ENCODE measurements at places on chromosomes 2 and 18.

GRCh38 chr18:23635283-23636070 lies 27.2 kb downstream of the ANKRD29 start:
- DNase-seq: no peak

DNA sequence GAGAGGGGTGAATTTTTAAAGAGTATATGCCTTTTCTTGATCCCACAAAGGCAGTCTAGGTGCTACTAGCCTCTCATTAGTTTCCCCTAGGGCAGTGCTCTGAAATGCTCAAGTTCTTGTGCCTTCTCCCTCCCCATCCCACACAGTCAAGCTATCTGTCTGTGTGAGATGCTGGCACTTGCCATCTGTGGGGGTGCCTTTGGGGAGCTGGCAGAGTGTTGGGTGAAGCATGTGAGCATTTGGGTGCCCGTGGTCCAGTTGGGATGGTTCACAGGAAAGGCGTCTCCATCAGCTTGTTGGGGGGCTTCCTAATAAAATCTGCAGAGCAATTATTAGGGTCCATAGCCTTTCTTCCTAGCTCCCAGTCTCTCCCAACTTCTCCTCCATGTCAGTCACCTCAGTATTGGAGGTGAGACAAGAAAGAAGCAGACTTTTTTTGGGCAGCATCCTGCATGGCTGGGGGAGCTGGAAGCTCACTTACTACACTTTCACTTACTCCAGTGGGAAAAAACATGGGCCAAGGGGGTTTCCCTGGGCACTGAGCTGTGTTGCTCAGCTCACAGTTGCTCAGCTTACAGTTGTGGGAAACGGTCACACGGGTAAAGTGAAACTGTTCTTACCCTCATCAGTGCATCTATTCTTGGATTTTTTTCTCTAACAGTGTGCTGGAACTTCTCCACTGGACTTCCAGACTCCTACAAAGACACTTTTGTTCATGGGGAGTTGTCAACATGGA lies 29.3 kb downstream of the COLEC11 start:
- peak; percentile 7 for DNase-seq

DNA sequence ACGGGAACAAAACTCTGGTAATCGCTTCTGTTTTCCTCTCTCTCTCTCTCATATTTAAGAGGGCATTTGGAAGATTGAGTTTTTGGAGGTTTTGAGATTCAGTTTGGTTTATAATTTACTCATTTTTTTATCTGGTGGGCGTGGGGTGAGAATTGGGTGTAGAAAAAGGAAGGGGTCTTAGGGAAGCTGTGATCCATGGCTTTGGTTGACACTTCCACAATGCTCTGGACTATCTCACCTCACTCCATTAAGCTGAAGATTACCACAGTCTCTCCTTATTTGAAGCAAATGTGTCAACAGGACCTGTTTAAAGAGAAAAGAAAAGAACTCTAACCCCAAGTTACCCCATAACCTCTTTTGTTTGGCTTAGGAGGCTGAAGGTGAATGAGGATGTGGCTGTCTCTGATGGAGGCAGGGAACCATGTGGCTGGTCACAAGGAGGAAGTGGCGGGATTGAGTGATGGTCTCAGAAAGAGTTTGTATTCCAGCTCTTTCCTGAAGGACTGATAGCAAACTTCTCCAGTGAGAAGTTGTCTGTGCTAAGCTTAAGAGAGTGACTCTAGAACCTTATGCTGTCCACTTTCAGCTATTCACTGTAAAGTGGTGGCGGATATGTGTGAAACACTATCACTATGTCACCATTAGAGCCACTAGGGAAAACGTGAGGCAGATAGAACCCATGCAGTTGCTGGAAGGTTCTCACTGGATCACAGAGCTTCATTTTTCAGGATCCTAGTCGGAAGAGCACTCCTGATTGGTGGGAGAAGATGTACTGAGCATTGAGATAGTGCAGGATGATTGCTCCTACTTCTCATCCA lies 934 bp downstream of the ZNF804A start:
- no peak for DNase-seq

DNA sequence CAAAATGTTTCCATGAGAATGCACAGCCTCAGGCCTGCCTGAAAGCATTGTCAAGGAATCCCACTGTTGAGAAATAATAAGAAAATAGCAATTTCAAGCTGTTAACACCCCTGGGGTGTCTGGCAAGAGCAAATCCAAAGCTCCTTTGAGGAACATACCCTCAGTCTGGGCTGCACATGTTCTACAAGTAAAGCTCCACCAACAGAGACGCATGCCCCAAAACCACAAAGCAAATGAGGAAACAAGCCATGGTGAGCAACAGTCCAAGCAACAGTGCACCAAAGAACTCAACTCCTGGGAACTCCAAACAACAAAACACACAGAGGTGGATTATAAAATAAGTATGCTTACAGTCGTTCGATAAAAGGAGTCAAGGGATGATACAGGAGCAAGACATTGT lies 40.3 kb downstream of the CYP27C1 start:
- peak; percentile 22 for DNase-seq

DNA sequence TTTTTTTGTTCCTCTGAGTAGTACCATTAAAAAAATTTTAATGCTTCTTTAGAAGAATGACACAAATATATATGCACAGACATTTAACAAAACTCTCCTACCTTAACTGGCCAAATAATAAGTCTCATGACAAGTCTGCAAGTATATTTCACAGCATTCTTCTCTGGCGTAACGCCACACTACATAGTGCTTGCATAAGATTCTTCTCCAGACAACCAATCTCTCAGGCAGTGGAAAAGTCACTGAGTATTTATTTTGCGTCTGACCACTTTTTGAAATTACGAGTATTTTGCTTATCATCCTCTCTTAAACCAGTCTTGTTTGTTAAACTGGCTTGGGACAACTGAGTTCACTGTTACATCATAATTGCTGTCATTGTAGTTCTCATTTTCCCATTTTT lies 749.2 kb downstream of the ADCYAP1 start:
- DNase-seq: no peak

GRCh38 chr2:99876956-99877355 lies 265.4 kb downstream of the AFF3 start:
- DNase-seq: no peak

DNA sequence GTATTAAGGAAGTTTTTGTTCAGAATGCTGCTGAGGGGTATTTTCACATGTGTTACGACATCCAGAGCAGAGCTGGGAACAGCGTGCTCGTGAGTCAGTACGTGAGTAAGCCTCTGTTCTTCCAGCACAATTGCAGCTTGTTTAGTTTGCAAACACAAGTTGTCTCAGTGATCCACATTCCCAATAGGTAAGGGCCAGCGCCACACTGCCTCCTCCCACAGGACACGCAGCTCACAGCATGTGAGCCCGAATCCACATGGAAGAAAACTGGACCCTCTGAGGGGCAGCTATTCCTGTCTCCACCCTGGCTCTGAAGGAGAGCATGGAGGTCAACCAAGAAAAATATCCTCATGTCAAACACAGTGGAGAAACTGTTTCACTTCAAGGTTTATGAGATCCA lies 173.9 kb upstream of the PID1 start:
- no peak for DNase-seq

DNA sequence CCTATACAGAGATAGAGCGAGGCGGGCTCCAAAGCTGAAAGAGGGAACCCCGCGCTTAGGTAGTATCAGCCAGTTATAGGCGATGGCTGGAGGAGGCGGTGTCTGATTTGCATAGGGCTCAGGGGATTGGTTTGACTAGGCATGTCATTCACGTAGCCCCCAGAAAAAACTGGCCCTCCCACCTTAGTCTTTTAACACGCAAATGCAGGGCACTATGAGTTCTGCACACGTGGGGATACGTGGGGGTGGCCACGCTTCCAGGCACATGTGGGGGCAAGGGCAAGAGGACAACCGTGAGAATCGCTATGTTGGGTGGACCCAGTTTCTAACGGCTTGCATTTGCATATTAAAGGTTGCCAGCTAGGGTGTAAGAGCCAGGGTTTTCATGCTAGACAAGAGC lies 56.7 kb upstream of the MSTN start:
- DNase-seq: peak; percentile 48

- no peak for DNase-seq
Observed at GRCh38 chr2:149544692-149545091, 42.9 kb downstream of the MMADHC start.

DNA sequence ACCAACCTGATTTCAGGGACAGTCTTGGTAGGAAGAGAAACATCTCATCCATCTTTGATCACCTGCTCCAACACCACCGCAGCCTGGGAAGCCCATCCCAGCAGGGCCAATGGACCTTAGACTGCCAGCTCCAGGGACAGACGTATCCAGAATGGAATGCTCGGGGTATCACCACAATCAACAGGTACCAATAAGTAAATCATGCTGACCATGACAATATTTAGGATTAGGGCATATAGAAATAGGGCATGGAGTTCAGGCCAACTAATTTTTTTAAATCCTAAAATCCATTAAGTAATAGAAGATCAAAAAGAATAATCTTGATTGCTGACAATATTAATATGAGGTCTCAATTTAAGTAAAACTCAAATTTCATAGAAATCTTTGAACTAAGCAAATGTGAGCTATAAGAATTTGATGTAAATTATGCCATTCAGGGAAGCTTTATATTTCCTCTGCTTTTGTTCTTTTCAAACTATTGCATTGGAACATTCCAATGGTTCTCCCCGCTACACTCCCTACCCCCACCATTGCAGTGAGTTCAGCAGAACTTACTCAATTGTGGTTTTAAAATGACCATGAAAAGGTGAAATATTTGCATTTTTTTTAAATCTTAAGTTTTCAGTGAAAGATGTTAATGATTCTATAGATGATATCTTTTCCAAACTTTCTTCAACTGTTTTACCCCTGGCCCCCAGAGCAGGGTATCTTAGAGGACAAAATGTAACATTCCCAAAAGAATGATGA lies 138.6 kb downstream of the DNER start:
- DNase-seq: no peak

DNA sequence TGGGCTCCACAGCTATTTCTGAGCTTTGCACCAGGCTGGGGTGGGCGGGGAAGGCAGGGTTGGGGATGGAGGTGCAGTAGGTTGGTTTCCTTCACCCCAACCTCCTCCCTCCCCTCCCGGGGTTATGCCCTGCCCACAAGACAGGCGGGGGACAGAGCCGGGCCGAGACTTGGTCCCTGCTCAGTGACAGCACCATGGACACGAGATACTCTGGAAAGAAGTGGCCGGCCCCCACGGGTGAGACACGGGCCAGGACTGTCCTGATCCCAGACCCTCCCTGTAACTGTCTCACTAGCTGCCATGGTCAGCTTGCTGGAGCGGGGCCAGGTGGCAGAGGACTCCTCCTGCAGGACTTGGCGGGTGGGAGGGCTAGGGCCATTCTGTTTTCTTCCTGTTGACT lies 59.7 kb downstream of the DYSF start:
- no peak for DNase-seq

DNA sequence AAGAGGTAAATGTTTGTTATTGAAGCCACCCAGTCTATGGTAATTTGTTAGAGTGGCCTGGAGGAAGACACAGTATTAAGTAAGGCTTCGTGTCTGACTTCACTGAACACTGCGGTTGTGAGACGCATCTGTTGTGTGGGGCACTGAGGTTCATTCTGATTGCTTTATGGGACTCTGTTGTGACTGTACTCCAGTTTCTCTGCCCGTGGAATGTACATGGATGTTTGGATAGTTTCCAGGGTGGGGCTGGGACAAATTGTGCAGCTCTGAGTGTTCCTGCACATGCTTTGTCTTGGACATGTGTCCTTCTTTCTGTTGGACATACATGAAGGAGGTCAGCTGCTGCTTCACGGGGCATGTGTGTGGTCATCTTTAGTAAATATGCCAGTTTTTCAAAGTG lies 58.6 kb downstream of the ODC1 start:
- no peak for DNase-seq

- DNase-seq: no peak
Observed at GRCh38 chr2:224798180-224798579, 82.0 kb upstream of the CCDC195 start.

DNA sequence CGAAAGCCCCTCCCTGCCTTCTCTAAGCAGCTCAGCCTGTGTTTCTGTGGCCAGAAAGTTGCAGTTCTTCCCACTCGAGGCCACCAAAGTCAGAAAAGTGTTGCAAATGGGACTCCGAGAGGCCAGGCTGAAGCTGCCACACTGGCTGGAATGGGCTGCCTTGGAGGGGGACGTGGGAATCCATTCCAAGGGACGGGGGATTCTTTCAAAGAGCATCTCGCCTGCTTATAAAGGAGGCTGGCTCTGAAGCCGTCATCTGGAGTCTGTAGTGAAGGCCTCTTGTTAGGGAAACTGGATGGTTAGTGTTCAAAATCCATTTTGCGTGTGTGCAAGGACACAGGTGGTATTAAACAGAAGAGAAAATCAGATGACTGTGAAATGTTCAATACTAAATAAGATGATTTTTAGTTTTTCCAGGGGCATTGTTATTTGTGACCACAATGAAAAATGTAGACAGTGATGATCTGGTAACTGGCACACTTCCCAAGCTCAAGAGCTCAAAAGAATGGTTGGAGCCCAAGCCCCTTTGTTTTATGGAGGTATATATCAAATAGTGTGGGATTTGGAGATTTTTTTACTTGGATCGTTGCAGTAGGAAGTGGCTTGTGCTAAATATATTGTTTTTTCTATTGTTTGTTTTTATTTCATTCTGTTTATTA lies 782 bp downstream of the FAM228B start:
- no peak for DNase-seq
